ENCODE measurements at places on chromosomes 5 and 9.

- DNase-seq: no peak
Observed at GRCh38 chr9:135010921-135011320, 76.5 kb upstream of the OLFM1 start.

DNA sequence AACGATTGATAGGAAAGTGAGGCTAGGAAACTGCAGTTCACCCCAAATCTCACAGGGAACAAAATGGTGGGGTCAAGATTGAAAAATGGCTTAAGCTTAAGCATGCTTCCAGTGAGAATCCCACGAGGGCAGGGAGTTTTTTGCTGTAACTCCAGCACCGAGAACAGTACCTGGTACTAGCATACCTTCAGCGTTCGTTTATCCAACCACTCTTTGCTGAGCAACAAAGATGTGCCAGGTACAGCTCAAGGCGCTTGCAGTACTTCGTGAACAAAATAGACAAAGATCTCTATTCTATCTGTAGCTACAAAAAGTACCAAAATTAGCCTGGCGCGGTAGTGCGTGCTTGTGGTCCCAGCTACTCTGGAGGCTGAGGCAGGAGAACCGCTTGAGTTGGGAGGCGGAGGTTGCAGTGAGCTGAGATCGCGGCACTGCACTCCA is 778 bp upstream of the PPP6C start:
- DNase-seq: no peak

- no peak for DNase-seq
Observed at GRCh38 chr5:67164856-67165525, 31.6 kb downstream of the CD180 start.

GRCh38 chr5:170638454-170639220 is 134.8 kb downstream of the KCNIP1 start:
- DNase-seq: peak; percentile 46

DNA sequence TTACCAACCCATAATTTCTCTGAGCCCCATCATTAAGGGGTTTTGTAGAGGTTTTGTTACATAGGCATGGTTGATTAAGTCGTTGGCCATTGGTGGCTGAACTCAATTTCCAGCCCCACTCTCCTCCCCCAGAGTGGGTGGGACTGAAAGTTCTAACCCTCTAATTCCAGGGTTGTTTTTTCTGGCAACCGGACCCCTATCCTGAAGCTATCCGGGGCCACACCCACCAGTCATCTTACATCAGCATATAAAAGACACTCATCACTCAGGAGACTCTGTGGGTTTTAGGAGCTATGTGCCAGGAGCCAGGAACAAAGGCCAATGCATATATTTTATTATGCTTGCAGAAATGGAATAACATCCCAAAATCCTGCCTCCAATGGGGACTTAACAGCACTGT is 186.0 kb downstream of the NXNL2 start:
- DNase-seq: no peak
